Bronchial epithelial cell (primary cell): ENCODE measurements at places on chromosomes 3 and 15.

DNA sequence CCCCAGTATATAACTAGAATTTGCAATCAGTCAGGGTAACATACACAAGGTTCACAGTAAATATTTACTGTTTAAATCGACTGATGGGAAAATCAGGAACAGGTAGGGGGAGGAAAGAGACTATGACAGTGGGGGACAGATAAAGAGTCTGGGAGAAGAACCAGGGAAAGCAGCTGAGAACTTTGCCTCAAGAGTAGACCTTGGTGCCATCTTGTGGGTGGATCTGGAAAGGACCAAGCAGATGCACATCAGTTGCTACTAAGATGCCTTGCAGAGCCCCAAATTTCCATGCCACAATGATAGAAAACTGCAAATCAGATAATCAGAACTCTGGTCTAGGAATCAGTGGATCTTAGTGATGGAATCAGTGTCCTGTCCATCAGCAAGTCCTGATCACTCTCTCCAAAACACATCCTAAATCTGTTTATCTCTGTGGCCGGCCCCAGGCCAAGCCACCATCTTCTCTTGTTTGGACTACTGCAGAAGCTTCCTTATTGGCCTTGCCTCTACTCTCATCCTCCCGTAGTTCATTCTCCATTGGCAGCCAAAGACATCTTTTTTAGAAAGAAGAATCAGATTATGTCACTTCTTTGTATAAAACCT lies 62.7 kb downstream of the PDE8A start:
- peak; percentile 66 for DNase-seq

DNA sequence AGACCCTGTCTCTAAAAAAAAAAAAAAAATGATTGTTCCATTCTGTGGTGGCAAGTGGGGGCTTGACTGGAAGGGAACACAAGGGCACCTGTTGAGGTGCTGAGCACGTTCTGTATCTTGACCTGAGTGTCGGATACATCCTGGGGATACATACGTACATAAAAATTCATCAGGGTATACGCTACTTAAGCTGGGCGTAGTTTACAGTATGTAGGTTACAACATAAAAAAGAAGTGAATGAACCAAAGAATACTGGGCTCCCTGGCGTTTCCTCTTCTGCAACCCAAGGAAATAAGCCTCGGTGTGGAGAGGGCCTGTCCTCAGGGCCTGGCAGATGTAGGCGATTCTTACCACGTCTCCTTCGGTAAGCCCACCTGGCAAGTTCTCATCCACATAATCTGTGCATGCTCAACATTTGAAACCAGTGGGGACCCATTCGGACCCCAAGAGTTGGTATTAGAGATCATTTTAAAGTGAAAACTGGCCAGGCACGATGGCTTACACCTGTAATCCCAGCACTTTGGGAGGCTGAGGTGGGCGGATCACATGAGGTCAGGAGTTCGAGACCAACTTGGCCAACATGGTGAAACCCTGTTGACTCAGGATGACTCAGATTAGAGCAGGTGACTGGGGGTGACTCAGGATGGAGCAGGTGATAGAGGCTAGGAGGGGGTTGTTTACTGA lies 5.1 kb upstream of the MUC20 start:
- peak; percentile 77 for DNase-seq

DNA sequence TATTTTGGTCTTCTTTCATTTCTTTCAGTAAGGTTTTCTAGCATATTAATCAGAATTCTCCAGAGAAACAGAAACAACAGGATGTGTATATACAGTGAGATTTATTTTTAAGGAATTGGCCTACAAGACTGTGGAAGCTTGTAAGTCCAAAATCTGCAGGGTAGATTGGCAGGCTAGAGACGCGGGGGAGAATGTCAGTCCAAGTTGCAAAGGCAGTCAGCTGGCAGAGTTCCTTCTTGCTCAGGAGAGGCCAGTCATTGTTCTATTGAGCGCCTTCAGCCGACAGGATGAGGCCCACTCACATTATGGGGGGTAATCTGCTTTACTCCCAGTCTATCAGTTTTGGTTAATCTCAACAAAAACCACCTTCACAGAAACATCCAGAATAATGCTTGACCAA lies 133.4 kb upstream of the UBE3A start:
- DNase-seq: no peak

DNA sequence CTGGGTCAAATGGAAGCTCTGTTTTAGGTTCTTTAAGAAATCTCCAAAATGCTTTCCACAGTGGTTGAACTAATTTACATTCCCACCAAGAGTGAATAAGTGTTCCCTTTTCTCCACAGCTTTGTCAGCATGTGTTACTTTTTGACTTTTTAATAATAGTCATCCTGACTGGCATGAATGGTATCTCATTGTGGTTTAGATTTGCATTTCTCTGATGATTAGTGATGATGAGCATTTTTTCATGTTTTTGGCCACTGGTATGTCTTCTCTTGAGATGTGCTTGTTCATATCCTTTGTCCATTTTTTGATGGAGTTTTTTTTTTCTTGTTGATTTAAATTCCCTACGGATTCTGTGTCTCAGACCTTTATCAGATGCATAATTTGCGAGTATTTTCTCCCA lies 745.0 kb upstream of the BCHE start:
- DNase-seq: peak; percentile 13

- DNase-seq: no peak
These were observed 173.5 kb downstream of the ZIC1 start for GRCh38 chr3:147582642-147583041.

DNA sequence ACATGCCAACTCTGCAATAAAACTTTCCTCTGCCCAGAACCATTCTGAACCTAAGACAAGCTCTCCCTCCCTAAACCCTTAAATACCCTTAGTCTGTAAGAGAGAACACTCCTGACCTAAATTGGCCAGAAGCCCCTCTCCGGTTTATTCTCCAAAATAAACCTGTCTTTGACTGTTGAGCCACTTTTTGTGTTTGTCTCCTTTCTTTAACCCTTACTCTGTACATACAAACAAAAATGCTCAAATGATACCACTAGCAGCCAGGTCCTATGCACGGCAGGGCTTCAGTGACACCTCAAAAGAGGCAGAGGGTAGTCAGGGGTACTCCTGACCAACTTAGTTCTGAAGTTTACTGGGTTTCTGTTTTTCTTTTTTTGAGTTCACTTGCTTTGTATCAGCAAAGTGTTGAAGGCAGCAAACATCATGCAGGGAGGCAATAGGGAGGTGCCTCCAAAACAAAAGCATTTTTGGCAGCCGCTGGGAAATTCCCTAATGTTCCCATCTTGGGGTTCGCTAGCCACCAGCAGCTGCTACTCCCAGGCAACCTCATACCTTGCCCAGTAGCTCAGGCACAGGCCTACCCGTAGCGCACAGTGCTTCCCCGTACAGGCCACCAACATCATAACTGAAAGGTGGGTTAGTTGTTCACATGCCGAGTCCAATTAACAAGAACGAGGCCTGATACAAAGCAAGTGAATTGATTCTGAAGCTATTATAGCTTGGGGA lies 62.9 kb upstream of the GCNT3 start:
- no peak for DNase-seq

- no peak for DNase-seq
These were observed 23.1 kb downstream of the ALPK3 start for GRCh38 chr15:84840255-84840654.

DNA sequence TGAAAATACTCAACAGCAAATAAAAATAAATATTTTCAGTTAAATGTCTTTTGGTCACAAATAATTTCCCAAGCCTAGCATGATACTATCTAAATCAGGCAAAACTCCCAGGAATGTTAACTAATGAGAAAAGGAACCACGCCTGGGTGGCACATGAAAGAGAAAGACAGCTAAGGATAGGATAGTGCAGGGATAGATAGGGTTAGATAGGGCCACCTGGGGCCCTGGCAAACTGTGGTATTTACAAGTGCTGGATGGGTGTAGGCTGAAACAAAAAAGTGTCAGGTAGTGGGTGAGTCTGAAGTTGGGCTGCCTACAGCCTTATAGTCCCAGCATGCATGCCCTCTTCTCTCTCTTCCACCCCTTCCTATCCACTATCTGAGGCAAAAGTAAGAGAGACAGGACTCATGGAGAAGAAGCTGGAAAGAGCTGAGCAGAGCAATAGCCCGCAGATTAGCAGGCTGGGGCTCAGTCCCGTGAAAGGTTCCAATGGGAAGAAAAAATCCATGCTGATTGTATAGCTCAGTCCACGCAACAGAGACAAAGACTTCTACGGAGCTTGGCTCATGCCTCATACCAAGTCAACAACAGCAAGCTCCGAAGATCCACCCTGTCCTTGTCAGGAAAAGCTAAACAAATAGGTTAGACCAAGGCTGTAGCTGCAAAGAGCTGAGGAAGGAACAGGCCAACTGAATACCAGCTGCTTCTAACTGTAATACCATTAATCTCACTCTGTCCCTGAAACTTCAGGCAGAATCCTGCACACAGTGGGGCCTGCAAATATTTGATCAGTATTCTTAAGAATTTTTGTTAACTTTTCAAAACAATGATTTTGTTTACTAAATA lies 342.1 kb upstream of the ATP11B start:
- no peak for DNase-seq

GRCh38 chr3:121175083-121175482 lies 267.1 kb downstream of the STXBP5L start:
- no peak for DNase-seq

GRCh38 chr15:62244762-62245161 lies 79.7 kb upstream of the C2CD4B start:
- DNase-seq: no peak

DNA sequence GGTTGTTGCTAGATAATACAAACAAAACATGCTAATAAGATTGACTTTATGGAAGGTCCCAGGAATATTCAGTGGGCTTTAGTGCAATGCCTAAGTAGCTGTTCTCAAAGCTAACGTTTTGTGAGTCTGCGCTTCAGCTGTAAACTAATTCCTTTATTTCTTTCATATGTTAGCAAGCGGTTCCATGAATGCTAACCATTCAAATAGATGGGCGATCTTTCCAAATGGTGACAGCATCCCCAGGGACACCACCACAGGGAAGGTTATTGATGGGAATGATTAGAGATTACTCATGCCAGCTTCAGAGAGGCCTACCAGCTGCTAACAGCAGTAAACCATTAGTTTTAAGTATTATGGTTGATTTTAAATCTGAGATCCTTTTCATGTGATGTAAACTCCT lies 405.7 kb upstream of the MCTP2 start:
- peak; percentile 7 for DNase-seq

DNA sequence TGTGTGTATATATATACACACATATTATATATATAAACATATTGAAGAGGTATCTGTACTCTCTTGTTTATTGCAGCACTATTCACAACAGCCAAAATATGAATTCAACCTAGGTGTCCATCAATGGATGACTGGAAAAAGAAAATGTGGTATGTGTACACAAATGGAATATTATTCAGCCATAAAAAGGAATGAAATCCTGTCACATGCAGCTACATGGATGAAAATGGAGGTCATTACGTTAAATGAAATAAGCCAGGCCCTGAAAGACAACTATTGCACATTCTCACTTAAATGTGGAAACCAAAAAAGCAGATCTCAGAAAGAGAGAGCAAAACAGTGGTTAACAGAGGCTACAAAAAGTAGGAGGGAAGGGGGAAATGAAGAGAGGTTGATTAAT lies 49.5 kb downstream of the CEP70 start:
- DNase-seq: no peak

DNA sequence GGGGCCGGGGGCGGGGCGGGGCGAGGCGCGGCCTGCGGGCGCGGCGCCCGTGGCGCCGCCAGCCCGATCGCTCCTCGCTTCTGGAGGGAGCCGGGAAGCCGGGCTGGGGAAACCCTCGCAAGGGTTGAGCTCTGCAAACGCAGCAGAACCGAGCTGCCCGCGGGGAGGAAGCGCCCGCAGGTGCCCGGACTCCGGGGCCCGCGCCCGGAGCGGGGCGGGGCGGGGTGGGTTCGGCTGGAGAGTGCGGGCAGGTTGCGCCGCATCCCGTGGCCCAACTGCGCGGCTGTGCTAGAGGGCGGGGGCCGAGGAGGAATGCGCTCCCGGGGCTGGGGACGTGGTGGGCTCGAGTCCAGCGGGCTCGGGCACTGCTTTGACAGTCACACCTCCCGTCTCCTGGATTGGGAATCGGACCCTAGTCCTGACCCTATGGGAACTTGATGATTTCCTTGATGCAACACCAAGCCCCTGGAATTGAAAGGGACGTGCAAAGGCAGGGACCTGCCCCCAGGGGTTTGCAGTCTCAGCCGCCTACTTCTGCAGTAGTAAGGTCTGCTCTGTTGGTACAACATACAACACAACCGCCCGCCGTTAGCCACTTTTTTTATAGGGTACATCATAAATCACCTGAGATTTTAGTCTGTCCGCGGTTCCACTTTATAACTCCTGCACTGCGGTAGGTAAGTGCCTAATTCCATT lies 34.3 kb downstream of the ZBTB38 start:
- DNase-seq: no peak

DNA sequence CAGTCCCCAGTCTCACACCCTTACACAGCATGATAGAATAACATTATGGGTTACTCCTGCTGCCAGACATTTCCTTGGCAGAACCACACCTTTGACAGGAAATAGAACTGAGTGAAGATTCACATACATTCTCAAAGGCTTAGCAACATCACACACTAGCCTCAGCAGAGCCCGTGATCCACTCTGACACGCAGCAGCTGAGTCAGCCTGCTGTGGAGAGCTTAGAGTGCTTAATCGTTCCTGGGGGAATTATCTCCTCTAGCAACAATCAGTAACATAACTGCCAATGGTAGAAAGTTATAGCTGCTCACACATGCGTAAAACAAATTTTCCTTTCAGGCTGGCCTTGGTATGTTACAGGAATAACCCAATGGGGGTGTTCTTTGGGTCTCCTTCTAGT lies 382.1 kb downstream of the GAP43 start:
- peak; percentile 97 for DNase-seq

GRCh38 chr15:95162069-95162468 lies 930.7 kb downstream of the MCTP2 start:
- DNase-seq: no peak

DNA sequence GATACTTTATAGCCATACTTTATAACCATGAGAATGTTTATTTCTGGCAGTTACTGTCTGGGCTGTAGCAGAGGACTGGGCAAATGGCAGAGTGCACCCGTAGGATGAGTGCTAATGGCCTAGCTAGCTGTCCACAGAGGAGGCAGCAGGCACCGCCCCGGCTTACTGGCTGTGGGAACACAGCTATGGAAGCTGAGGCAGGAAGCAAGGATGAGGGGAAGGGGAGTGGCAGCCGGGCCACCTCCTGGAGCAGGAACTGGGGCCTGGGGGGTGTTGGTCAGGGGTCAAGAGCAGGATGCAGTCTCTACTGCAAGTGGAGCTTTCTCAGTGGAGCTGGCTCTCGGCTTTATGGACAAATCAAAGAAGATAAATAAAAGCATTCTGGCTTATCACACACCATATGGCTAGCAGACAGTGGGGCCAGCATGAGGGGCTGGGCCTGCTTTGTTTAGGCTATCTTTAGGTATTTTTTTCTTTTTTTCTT lies 316.8 kb upstream of the CTDSPL start:
- no peak for DNase-seq

DNA sequence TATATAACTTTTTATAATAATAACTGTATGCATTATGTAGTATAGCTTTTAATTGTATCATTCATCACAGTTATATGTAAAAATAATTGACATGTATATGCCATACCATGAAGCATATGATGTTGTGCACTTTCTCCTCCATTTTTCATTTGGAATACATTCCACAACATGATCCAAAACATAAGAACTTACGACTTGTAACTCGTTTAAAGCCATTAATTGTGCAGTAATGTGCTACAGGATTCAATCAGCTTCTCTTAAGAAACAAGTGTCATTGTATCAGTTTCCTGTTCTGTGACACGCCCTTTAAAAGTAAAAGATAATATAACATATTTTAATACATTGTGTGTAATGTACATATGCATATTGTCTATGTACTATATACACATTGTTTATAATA lies 2.2 kb downstream of the C3orf80 start:
- no peak for DNase-seq

- DNase-seq: no peak
These were observed 47.3 kb upstream of the FAM3D start for GRCh38 chr3:58713715-58714401.
